ENCODE measurements at places on chromosomes 7 and 10.

- DNase-seq: no peak
Observed at GRCh38 chr7:66304536-66304935, 99.4 kb downstream of the TPST1 start.

GRCh38 chr7:25384788-25385505, 156.7 kb upstream of the NPVF start:
- DNase-seq: no peak

- no peak for DNase-seq
Observed at GRCh38 chr10:6211341-6211670, 8.6 kb downstream of the PFKFB3 start.

DNA sequence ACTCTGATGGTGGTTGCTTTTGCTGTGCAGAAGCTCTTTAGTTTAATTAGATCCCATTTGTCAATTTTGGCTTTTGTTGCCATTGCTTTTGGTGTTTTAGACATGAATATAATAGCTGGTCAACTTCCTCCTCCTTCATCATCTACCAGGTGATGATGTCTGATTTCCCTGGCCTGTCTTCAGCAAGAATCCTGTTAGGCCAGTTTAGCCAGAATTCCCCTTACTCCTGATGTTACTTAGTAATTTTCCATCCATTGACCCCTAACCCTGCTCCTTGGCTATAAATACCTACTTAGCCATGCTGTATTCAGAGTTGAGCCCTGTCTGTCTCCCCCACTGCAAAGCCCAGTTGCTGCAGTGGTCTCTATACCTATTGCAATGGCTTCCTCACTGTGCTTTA, 91.4 kb downstream of the ZNF777 start:
- DNase-seq: no peak

- no peak for DNase-seq
Observed at GRCh38 chr10:33258967-33259366, 75.5 kb downstream of the NRP1 start.

- no peak for DNase-seq
Observed at GRCh38 chr10:107708981-107709380, 544.5 kb upstream of the SORCS1 start.

DNA sequence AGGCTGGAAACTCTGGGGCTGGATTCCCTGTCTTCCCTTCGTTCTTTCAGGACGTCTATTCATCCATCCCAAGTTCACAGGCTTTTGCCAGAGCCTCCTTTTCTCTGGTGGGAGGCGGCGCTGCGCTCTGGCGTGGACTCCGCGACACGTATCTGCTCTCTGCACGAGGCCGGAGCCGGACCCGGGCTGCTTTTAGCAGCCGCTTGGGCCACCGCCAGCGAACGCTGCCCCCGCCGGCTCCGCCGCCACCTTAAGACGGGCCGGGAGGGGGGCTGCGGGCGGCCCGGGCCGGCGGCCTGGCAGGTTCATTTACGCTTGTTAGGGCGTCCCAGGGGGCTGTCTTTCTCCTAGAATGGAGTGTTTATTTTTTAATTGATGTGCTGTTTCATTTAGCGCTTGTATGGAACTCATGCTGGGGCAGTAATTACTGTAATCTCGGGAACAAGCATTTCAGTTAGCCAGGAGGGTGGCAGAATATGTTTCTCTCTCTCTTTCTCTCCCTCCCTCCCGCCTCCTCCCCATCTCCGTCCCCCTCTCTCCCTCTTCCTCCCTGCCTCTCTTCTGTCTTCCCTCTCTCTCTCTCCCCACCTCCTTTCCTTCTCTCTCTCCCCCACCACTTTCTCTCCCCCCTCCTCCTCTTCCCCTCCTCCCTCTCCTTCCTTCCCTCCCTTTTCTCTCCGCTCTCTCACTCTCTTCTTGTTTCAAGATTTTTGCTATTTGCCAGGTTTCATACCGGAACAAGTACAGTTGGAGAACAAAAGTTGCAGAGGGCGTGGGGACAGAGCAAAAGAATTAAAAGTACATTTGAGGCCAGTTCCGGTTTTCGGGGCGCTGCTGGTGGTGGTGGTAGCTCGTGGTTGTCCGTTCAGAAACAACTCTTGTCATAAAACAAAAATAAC, 1.3 kb upstream of the FZD8 start:
- no peak for DNase-seq

DNA sequence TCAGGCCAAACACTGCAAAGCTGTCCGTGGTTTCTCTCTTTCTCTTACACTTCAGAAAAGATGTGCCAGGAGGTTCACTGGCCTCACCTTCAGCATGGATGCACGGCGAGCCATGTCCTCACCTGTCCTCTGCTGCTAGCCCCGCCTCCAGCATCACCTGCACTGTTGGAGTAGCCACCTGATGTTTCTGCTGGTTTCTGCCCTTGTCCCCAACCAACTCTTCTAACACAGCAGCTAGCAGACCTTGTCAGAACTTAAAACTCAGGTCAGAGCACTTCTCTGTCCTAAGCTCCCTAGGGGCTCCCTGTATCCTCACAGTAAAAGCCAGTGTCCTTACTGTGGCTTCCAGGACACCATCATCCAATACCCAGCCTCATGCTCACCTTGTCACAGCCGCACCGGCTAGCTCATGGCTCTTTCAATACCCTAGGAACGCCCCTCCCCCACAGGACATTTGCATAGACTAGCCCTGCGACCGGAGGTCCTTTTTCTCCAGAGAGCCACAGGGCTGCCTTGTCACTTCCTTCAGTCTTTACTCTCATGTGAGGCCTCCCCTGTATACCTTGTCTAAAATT, 15.2 kb downstream of the PALD1 start:
- DNase-seq: no peak

All from NCI-H1048 (cell line).